Activated CD8-positive, alpha-beta T cell treated with anti-CD3 and anti-CD28 coated beads for 36 hours (primary cell): ENCODE measurements at places on chromosomes 16 and 17. TPM values are rescaled to one million over a fixed set of nuclear protein-coding genes. Genes with fewer than 3 reads are reported as not detected.
A peak's percentile ranks its signal among the peaks of the same experiment; 100 is the strongest.

Gene GCGR
- total RNA-seq = not detected

Gene SPNS3
- total RNA-seq = 24.7 TPM

Gene CBFA2T3
- total RNA-seq = 0.14 TPM

Gene CCL18
- not detected for total RNA-seq

Gene SULT1A2
- total RNA-seq = 1.0 TPM

Gene RND2
- total RNA-seq = not detected

Gene CCL15
- total RNA-seq = not detected

Gene GSDMA
- 1.6 TPM for total RNA-seq

Gene ERAL1
- 58.2 TPM for total RNA-seq

- H3K4me1 ChIP-seq = peaks cover 5% of the 10 kb centered on the region
- H3K27me3 ChIP-seq = no peaks in the 10 kb centered on the region
- no peak for DNase-seq
- peak overlapping the region; percentile 15 for H3K27ac ChIP-seq
- peaks cover 25% of the 10 kb centered on the region for H3K36me3 ChIP-seq
- no peak overlapping the region for H3K4me3 ChIP-seq
Observed at GRCh38 chr16:50296807-50297206, 30.5 kb downstream of the ADCY7 start.

- no peak overlapping the region for H3K4me3 ChIP-seq
- peaks cover 31% of the 10 kb centered on the region for H3K27me3 ChIP-seq
- no peaks in the 10 kb centered on the region for H3K36me3 ChIP-seq
Observed at GRCh38 chr17:5122586-5123342, 6.9 kb downstream of the USP6 start.

GRCh38 chr17:28997806-28998205 is 8.0 kb downstream of the SEZ6 start:
- peaks cover 9% of the 10 kb centered on the region for H3K27me3 ChIP-seq
- H3K4me1 ChIP-seq = no peaks in the 10 kb centered on the region
- DNase-seq = no peak
- H3K27ac ChIP-seq = no peak overlapping the region

GRCh38 chr17:67276075-67276474 is 31.1 kb upstream of the HELZ start:
- H3K27me3 ChIP-seq = no peaks in the 10 kb centered on the region
- no peak overlapping the region for H3K27ac ChIP-seq
- no peak overlapping the region for H3K4me3 ChIP-seq
- no peaks in the 10 kb centered on the region for H3K4me1 ChIP-seq
- H3K36me3 ChIP-seq = no peaks in the 10 kb centered on the region
- DNase-seq = no peak

DNA sequence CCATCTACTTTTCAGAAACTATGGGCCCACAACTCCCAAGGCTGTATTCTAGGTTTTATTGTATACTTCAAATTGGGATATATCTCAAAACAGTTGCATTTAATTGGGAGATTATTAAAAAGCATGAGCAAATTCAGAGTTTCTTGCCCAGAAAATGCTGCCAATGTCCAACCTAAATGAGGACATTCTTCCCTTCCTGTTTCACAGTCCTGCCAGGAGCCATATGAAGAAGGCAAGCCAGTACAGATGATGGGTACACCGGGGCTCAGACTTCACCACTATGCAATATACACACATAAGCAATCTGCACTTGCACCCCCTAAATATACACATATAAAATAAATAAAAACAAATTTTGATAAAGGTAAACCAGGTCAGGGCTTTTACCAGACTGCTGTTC is 34.0 kb upstream of the CBLN1 start:
- no peak for DNase-seq
- H3K4me3 ChIP-seq = no peak overlapping the region
- no peaks in the 10 kb centered on the region for H3K4me1 ChIP-seq

DNA sequence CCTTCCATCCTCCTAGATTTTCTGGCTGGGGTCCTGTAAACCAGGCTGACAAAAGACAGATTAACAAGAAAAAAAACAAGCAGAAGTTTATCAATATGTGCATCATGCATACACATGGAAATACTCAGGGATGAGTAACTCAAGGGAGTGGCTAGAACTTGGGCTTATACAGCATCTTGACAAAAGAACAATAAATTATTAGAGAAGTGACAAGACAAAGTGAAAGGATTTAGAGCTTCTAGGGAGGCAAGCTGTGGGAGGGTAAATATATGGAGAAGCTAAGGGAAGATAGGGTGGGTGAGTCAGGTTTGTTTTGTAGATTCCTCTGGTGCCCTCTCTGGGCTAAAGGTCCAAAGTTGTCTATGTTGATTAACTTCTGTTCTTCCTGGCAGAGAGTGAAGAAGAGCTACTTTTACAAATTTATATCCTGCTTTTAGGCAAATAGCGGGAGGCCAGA is 48.0 kb upstream of the NDRG4 start:
- no peaks in the 10 kb centered on the region for H3K36me3 ChIP-seq
- no peak overlapping the region for H3K4me3 ChIP-seq
- H3K27ac ChIP-seq = no peak overlapping the region

- DNase-seq = no peak
- H3K27ac ChIP-seq = no peak overlapping the region
- peaks cover 15% of the 10 kb centered on the region for H3K36me3 ChIP-seq
- no peak overlapping the region for H3K4me3 ChIP-seq
Observed at GRCh38 chr16:58012481-58012880, 11.3 kb downstream of the USB1 start.

- DNase-seq = no peak
- H3K4me1 ChIP-seq = peaks cover 3% of the 10 kb centered on the region
- H3K27me3 ChIP-seq = no peaks in the 10 kb centered on the region
- no peaks in the 10 kb centered on the region for H3K36me3 ChIP-seq
- H3K4me3 ChIP-seq = no peak overlapping the region
- no peak overlapping the region for H3K27ac ChIP-seq
Observed at GRCh38 chr16:88349153-88349902, 33.4 kb upstream of the ZNF469 start.

- peaks cover 2% of the 10 kb centered on the region for H3K27me3 ChIP-seq
- no peaks in the 10 kb centered on the region for H3K36me3 ChIP-seq
- DNase-seq = no peak
- no peak overlapping the region for H3K27ac ChIP-seq
- H3K4me1 ChIP-seq = peaks cover 47% of the 10 kb centered on the region
Observed at GRCh38 chr17:29618272-29619065, 4.2 kb downstream of the CORO6 start.

- no peak overlapping the region for H3K27ac ChIP-seq
- H3K36me3 ChIP-seq = no peaks in the 10 kb centered on the region
- H3K4me1 ChIP-seq = no peaks in the 10 kb centered on the region
Observed at GRCh38 chr17:33112763-33113162, 121.1 kb downstream of the SPACA3 start.

DNA sequence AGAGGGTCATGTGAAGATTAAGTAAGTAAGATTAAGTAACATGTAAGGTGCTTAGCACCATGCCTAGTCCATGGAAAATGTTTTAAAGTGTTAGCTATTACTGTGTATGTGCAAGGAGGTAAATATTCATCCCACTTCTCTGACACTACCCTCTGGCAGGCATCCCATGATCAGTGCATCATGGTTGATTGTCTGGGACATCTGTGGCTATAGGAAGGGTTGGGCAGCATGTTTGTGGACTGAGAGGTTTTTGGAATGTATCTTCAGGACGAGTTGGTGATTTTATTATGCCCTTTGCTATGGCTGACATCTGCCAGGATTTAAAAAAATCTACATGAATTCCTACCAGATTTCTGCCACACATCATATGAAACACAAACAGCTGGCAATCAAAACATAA is 6.5 kb upstream of the TAOK1 start:
- H3K27ac ChIP-seq = no peak overlapping the region
- H3K4me1 ChIP-seq = no peaks in the 10 kb centered on the region
- H3K4me3 ChIP-seq = no peak overlapping the region
- no peaks in the 10 kb centered on the region for H3K36me3 ChIP-seq
- no peak for DNase-seq

GRCh38 chr17:260944-261343 is 79.5 kb upstream of the DOC2B start:
- no peaks in the 10 kb centered on the region for H3K36me3 ChIP-seq
- no peak for DNase-seq
- peaks cover 2% of the 10 kb centered on the region for H3K27me3 ChIP-seq

DNA sequence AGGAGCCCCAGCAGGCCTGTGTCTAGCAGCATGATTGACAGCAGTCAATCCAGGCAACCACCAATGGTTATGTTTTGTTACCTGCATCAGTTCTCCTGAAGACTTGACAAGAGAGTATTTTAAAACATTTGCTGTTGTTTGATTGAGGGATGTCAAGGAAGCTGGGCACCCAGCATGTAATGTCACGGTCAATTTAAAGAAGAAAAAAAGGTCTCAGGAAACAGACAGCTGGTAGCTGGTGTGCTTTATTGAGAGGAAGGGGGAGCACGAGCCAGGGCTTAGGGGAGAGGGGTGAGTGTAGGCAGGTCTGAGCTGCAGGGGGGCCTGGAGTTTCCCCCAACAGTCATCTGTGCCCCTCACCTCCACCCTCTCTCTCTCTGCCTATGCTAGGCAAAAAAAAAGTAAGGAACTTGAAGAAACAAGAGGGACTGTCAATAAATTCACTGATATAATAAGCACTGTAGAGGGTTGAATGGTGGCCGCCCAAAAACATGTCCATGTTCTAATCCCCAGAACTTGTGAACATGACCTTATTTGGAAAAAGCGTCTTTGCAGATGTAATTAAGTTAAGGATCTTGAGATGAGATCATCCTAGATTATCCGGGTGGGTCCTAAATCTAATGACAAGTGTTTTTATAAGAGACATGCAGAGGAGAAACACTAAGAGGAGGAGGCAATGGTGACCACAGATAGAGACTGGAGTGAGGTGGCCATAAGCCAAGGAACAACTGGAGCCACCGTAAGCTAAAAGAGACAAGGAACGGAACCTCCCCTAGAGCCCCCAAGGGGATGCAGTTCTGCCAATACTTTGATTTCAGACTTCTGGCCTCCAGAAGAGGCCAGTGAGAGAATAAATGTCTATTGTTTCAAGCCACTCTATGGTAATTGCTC is 14.5 kb downstream of the TSPOAP1 start:
- H3K4me1 ChIP-seq = peaks cover 15% of the 10 kb centered on the region
- H3K4me3 ChIP-seq = no peak overlapping the region
- H3K27ac ChIP-seq = no peak overlapping the region
- H3K36me3 ChIP-seq = no peaks in the 10 kb centered on the region

DNA sequence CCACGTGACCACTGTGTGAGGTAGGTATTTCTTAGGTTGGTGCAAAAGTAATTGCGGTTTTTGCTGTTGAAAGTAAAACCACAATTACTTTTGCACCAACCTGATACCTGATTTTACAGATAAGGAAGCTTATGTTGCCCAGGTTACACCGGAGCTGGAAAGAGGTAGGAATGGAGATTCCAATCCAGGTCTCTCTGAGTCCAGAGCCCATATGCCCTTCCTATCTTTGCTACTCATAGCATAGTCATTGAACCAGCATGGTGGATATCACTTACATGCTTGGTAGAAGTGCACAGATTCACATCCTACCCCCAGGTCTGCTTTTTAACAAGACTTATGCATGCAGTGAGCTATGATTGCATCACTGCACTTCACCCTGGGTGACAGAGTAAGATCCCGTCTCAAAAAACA is 61.8 kb downstream of the ARSG start:
- H3K27ac ChIP-seq = no peak overlapping the region
- no peaks in the 10 kb centered on the region for H3K27me3 ChIP-seq
- DNase-seq = no peak
- H3K4me3 ChIP-seq = no peak overlapping the region
- H3K36me3 ChIP-seq = peaks cover 12% of the 10 kb centered on the region

DNA sequence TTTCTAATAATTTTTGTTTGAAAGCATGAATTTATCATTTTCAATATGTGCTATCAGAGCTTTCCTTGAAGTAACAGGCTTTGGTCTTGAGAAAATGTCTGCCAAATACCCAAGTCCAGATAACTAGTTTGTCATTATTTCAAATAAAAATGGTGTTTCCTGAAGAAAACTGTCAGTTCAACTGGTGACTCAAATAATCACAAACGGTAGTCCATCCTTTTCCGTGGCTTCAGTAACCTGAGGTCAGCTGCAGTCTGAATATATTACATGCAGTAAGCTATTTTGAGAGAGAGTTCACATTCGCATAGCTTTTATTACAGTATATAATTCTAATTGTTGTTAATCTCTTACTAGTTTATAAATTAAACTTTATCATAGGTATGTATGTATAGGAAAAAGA is 9.3 kb downstream of the SAP30BP start:
- peaks cover 30% of the 10 kb centered on the region for H3K36me3 ChIP-seq
- H3K4me1 ChIP-seq = peaks cover 18% of the 10 kb centered on the region
- no peak for DNase-seq
- no peaks in the 10 kb centered on the region for H3K27me3 ChIP-seq
- no peak overlapping the region for H3K27ac ChIP-seq

DNA sequence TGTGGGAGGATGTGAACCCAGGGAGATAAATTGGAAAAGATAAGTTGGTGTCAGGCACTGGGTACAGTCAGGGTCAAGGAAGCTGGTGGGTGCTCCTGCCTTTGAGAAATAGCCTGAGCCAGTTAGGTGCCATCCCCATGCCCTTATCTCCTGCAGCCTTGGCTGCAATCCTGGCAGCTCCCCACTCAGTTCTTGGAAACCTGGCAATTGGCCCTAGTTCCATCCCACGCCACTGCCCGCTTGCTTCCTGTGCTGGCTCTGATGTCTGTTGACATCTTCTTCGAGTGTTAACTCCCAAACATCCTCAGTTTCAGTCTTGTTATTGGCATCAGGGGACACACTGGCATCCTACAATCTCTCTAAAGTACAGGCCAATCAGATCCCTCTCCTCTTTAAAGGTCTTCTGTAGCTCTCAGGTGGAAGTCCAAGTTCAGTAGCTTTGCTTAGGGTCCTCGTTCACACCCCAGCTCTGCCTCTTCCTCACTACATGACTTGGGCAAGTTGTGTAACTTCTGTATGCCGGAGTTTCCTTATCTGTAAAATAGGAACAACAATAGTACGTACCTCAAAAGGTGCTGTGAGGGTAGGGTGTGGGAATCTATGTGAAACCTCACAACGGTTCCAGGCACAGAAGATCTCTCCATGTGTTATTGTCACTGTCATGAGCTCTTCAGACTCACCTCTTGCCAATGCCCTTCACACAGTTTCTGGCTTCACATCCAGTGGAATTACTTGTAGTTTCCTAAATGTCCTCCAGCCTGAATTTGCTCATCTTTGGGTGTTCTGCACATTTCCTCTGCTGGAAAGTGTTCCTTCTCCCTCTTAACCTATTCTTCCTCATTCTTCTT is 13.5 kb upstream of the PRKAR1A start:
- peaks cover 6% of the 10 kb centered on the region for H3K27me3 ChIP-seq
- peaks cover 17% of the 10 kb centered on the region for H3K4me1 ChIP-seq
- no peaks in the 10 kb centered on the region for H3K36me3 ChIP-seq
- no peak overlapping the region for H3K27ac ChIP-seq

- no peak overlapping the region for H3K27ac ChIP-seq
- DNase-seq = no peak
- H3K27me3 ChIP-seq = peaks cover under 1% of the 10 kb centered on the region
- H3K4me1 ChIP-seq = no peaks in the 10 kb centered on the region
Observed at GRCh38 chr17:33499040-33499439, 205.9 kb upstream of the ASIC2 start.
